ENCODE measurements at places on chromosomes 13 and 19.

DNA sequence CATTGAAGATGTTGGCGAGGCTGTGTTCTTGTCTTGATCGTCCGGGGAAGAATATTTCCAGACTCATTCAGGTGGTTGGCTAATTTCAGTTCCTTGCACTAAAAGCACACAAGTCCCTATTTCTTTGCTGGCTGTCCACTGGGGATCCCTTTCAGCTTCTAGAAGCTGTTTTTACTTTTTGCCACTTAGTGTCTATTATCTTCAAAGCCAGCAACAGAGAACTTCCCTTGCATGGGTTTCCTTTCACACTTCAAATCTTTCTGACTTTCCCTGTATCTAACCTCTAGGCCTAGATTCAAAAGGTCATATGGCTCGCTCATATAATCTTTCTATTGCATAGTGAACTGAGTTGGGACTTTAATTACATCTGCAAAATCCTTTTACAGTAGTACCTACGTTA, 215.3 kb upstream of the PCDH9 start:
- DNase-seq: no peak

DNA sequence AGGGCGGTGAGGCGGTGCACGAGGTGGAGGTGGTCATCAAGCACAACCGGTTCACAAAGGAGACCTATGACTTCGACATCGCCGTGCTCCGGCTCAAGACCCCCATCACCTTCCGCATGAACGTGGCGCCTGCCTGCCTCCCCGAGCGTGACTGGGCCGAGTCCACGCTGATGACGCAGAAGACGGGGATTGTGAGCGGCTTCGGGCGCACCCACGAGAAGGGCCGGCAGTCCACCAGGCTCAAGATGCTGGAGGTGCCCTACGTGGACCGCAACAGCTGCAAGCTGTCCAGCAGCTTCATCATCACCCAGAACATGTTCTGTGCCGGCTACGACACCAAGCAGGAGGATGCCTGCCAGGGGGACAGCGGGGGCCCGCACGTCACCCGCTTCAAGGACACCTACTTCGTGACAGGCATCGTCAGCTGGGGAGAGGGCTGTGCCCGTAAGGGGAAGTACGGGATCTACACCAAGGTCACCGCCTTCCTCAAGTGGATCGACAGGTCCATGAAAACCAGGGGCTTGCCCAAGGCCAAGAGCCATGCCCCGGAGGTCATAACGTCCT, 9.4 kb upstream of the PROZ start:
- DNase-seq: no peak

- no peak for DNase-seq
Measured at GRCh38 chr19:4676955-4677731, 7.0 kb upstream of the MYDGF start.

- DNase-seq: no peak
Measured at GRCh38 chr13:36355632-36356031, 9.4 kb upstream of the SPART start.

- no peak for DNase-seq
Measured at GRCh38 chr13:47036294-47037008, 139.6 kb upstream of the HTR2A start.

DNA sequence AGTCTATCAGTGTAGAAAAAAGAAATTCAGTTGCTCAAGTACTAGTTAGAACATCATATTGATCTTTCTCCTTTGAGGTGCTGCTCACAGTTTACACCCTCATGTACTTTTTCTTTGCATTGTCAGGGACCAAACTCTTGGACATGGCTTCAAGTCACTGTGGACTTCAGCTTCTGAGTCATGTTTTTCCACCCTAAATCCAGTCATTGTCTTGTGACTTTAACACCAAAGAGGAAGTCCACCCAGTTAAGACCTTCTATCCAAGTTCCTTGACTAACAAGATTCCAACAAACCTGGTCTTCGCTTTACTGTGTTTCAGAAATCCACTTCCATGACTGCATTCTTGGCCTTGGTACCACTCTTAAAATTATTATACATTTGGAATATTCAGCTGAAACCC, 206.7 kb upstream of the ARGLU1 start:
- no peak for DNase-seq

GRCh38 chr13:52414963-52415362, 9.0 kb upstream of the THSD1 start:
- DNase-seq: no peak

GRCh38 chr19:3423183-3423829, 56.9 kb downstream of the NFIC start:
- no peak for DNase-seq

DNA sequence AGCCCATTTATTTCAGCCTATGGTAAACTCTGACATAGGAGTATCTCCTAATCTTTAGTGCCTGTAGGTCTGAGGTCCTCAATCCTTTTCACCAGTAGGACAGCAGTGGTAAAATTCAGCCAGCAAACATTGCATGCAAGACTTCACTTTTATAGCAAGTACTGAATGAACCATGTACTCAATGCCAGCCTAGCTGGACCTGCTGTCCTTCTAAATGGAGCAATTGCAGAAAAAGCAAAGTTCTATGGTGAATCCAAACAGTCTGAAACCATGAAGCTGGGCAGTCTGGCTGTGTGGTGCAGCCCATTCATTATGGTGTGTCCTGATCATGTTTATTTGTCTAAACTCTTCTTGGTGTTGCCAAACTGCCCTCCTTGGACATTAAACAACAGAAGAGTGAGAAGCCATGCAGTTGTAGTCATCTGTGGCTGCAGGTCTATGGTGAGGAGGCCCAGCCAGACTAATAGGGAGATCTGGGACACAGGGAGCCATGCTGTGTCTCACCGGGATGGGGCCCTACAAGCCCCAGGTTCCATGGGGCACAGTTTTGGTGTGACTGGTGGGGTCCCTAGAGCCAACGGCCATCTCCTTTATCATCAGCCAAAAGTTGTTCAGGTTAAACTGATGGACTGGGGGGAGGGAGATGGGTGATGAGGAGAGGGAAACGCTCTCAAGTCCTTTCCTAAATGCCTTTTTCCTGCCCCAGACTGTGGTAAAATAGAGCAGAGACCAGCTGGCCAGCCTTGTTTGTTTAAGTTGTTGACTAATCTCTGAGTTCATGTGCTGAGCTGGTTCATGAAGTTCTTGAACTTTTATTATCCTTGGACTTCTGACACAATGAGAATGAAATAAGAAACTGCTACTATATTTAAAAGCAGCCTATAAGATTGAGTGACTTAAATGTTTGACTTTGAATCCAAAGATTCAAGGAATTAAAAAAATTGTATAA, 20.6 kb upstream of the TNFSF11 start:
- no peak for DNase-seq

- DNase-seq: no peak
Measured at GRCh38 chr13:38685974-38686576, 802 bp upstream of the FREM2 start.

DNA sequence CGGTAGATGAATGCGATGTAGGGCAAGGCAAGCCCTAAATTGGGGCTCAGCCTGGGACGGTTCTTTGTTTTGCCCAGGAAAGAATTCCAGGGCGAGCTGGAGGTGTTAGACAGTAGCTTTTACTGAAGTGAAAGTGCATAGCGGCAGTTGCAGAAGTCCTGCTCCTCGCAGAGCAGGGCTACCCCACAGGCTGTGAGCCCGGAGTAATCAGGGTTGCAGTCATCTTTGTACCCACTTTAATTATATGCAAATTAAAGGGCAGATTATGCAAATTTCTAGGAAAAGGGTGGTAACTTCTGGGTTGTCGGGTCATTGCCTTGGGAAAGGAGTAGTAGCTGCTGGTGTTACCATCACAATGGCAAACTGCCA, 30.5 kb downstream of the VAV1 start:
- DNase-seq: no peak

- no peak for DNase-seq
Measured at GRCh38 chr19:10404888-10405820, 1.8 kb upstream of the CDC37 start.

DNA sequence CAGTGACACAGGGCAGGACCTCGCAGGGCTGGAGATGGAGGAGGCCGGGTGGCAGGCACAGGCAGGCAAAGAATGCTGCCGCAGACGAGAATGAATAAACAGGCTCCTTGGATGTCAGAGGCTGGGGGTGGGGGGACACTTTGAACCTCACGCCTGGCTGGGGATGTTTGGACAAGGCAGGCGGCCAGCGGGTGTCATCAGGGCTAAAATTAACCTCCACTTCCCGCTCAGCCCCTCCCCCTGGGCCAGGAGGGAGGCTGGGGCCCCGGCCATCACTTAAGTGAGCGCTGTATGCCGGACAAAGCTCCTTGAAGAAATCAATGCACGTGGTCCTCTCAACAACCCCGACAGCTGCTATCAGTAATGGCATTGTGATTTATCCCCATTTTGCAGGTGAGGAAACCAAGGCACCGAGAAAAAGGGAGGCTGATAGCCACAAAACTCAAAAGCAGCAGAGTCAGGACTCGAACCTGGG, 10.3 kb upstream of the FUT5 start:
- DNase-seq: peak; percentile 73

- DNase-seq: no peak
Measured at GRCh38 chr19:3655402-3656072, 28.9 kb upstream of the CACTIN start.

- DNase-seq: peak; percentile 81
Measured at GRCh38 chr13:29573190-29573589, 22.3 kb downstream of the SLC7A1 start.

GRCh38 chr13:111161601-111162600, 46.8 kb downstream of the ARHGEF7 start:
- no peak for DNase-seq

GRCh38 chr19:55386493-55386971, 800 bp downstream of the RPL28 start:
- no peak for DNase-seq

GRCh38 chr13:21997726-21998125, 326.9 kb downstream of the FGF9 start:
- no peak for DNase-seq

DNA sequence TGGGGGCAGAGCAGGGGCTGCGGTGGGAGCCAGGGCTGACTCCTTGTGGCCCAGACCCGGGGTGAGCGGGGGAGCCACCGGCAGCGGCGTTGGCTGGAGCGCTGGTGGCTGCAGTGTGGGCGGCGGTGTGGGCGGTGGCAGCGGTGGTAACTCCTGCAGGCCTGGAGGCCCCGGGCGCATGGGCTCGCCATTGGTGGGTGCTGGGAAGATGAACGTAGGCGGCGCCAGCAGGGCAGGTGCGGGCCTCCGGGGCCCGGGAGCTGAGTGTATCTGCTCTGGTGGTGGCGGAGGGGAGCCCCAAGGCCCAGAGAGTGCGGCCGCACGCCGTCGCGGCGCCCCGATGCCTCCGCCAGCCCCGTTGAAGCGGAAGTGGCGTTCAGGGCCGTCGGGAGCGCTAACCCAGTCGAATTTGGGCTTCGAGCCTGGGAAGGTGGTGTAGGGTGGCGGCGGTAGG, 2.0 kb downstream of the GGN start:
- DNase-seq: no peak

DNA sequence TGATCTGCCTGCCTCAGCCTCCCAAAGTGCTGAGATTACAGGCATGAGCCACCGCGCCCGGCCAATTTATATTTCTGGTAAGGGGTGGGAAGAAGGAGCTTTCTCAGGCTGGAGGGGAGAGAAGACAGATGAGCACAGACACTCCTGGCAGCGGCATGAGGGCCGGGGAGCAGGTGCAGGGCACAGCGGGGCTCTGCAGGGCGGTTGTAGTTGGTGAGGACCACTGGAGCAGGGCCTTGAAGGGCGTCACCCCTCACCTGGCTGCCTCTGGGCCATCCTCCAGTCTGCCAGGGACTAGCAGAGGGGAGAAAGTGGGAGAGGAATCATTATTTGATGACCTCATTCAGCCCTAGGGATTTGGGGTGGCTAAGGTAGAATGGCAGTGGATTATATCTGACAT, 8.6 kb upstream of the CSNK1G2 start:
- no peak for DNase-seq

DNA sequence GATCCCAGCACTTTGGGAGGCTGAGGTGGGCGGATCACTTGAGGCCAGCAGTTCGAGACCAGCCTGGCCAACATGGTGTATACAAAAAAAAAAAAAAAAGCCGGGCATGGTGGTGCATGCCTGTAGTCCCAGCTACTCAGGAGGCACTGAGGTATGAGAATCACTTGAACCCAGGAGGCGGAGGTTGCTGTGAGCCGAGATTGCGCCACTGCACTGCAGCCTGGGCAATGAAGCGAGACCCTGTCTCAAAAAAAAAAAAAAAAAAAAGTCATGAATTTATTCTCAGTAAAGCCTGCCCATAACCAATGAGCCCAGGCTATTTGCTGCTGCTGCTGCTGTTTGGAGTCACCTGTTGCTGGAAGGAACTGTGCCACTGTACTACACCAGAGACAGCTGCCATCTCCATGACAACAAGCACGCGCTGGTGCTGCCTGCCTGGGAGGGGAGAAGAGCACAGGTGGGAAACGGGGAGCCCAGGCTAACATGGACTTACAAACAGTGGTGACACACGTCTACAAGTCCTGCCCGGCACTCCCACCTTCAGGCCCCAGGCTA, 11.3 kb downstream of the ZFR2 start:
- DNase-seq: no peak

- no peak for DNase-seq
Measured at GRCh38 chr19:28292822-28293500, 920.0 kb downstream of the UQCRFS1 start.

DNA sequence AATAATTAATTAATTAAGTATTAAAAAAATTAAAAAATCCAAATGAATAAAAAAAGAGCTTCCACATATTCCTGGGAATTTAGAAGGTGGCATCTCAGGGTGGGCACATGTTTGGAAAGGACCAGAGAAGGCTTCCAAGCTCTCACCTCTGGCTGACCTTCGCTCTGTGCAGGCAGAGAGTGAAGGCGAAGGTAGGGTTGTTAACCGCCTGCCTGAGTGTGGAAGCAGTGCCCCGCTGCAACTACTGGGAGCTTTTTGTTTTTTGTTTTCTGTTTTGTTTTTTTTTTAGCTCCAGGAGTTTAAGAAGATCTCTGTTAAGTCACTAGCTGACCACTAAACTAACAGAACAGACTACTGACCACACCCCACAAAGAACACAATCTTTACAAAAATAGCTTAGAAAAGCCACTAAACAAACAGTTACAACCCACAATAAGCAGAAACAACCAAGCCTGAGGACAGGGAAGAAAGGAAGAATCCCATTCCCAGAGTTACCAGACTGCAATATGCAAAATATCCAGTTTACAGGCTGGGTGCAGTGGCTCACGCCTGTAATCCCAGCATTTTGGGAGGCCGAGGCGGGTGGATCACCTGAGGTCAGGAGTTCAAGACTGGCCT, 11.4 kb downstream of the ZNF541 start:
- DNase-seq: no peak

GRCh38 chr19:55986487-55986886, at the start of gene NLRP5:
TSS of gene NLRP5 (plus strand) at chr19:55986775.
- DNase-seq: no peak

- no peak for DNase-seq
Measured at GRCh38 chr19:10968527-10969135, 7.8 kb downstream of the SMARCA4 start.

GRCh38 chr19:40190891-40191835, at the start of gene MAP3K10:
TSS of gene MAP3K10 (plus strand) at chr19:40191426. CDS start at chr19:40192032, 606 bp downstream.
- peak; percentile 67 for DNase-seq
